ENCODE measurements at places on chromosomes 3 and 15.

DNA sequence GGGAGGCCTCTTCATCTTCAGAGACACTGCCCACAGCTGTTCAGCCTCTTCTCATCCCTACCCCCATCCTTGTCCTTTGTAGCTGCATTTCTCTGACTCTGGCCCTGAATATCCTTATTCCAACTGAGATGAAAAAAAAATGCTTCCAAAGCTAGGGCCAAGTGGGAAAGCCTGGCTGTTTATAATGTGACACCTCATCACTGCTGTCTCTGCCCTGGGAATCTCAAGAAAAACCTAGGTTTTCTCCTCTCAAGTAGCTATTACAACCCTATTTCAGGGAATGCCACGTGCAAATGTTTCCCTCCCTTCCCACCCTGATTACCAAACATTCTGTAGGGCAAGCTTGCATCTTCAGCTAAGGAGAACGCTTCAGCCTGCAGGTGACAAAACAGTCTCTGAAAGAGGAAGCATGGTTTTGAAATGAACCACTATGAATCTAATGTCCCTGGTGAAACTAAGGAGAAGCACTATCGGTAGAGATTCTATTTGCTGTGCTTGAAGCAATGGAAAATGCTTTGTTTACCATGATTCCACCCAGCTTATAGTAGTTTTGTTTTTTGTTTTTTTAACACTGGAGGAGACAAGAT, 65.4 kb downstream of the USF3 start:
- no peak for DNase-seq

DNA sequence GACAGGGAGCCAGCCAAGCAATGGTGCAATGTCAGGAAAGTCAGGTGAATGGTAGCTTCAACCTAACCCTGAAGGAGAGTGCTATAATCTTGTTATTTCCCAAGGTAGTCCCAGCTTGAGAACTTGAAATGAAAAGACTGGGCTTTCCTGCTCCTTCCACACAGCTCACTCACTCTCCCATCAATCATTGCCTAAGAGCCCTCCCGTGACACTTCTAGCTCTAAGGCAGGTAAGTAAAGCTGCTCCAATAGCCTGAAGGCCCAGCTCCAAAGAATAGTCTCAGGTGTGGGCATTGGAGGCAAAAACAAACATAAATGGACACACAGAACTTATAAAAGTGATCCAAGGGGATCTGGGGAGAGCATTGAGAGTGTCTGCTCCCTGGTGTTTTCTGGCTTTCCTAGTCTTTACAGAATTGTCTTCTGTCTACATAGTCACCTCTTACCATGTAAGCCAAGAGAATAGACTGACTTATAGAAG, 63.1 kb upstream of the TBC1D5 start:
- no peak for DNase-seq

DNA sequence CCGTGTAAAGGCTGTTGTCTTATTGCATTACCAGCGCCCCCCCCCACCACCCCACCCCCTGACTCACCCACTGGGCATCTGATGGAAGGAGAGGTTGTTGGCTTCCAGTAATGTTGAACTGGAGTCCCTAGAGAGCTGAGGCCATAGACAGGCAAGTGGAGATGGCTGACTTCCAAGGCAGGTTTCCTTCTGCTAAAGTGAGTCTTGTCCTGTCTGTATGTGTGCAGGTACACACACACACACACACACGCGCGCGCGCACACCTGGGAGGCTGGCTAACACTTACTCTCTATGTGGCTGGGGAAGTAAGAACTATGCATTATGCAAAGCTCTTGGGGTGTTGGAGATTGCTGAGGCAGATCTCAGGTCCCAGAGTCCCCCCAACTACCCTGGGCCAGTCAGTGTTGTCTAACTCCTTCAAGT, 1.6 kb upstream of the KY start:
- no peak for DNase-seq

GRCh38 chr3:46058981-46059380, 31.7 kb upstream of the XCR1 start:
- DNase-seq: no peak

Data from stimulated activated CD8-positive, alpha-beta memory T cell treated with anti-CD3 and anti-CD28 coated beads, Interleukin-2, amount 100 ng/mL, for 48 hours (primary cell).